Uterus (tissue), 4 donors: ENCODE measurements at places on chromosomes 2 and 18. TPM values are rescaled to one million over a fixed set of nuclear protein-coding genes. Genes with fewer than 3 reads are reported as not detected.

DNA sequence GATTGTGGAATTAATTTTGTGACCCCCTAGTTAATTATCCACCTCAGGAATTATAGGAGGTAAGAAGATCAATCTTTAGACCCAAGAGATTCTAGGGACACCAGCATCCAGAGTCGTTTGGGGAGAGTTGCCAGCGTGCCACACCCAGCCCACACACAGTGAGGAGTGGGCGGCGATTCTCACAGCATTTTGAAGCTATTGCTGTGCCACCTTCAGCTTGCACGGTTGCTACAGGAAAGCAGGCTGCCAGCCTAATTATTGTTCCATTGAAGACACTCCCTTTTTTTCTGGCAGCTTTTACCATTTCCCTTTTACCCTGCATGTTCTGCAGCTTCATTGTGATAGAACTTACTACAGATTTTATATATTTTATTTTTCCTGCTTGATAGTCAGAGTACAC, 13.1 kb upstream of the MYL12A start:
- DNase-seq: no peak

DNA sequence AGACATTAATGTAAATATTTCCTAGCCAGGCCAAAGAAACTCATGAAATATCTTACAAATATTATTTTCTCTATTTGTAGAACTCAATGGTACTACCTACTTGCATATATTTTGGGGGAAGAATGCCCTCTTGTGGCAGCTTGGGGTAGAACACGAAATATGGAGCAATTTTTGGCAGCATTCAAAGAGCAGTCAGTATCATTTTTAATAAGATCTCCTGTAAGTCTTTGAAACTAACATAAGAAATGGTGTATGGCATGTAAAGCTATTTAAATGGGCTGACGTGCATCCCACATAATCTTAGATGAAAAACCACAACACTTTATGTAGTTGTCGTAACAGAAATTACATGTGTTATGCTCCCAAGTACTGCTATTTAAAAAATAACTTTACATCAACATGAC, 62.3 kb upstream of the CCDC195 start:
- DNase-seq: peak; percentile 28

DNA sequence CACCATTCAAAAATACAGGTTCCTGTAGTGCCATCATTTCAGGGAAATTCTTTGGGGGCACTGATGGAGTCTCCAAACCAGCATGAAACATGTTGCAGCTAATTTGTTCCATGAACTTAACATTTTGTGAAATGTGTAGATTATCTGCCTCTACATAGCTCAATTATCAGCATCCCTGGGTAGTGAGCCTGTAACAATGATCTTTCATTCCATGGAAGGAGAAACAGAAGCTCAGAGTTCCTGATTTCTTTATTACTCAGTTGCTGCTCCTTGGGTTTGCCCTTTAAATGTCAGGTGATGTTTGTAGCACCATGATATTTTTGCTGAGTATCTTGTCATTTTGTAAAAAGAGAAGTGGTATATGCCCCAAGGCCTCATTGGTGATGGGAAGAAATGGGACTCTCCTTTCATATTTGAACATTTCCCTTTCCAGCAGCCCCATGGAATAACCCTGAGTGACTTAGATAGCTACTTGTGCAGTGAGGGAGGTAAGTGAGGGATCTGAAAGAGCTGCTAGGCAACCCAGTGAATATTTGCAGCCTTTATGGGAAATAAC, 146.9 kb downstream of the CERS6 start:
- DNase-seq: no peak

DNA sequence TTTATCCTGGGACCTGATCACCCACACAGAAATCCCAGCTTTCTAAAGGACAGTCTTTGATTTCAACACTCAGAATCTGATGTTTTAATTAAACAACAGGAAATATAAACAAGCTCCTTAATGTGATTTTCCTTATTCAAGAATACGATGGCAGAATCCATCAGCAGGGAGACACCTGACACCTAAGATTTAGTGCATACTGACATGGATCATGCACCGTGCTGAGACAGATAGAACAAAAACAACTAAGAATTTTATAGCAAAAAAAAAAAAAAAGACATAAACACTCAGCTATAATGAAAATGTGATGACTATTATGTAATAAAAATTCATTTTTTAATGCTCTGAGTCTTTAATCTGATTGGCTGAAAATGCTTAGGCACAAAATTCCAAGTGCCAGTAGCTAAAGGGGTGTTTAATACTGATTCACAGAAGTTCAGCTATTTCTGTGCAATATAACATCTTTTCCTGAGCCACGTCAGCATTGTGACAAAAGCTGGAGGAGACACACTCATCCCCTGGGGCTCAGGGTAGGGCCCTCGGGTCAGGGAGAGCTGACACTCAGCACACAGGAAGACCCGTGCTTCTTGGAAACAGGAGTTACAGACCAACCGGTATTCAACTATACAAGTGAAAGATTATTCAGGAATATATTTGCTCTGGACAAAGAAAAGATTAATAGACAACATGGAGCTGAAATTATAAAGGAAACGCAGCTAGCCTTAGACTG, 247.4 kb downstream of the FBXO15 start:
- DNase-seq: no peak

DNA sequence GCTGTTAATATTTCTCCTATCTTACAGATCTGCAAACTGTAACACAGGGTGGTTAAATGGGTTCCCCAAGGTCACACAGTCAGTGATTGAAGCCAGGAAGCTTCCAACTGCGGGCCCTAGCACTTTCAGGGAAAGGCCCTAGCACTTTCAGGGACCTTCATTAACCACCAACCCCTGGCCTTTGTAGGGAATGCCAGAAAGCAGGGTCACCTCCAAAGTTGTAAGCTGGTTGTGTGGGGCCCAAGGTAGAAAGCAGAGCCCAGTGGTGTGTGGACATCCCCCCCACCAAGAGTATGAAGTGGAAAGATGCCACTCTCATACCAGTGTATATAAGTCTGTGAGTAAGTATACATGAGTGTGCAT, 4.4 kb downstream of the DLX2 start:
- no peak for DNase-seq

GRCh38 chr2:147026664-147027295, 818.0 kb upstream of the ACVR2A start:
- no peak for DNase-seq

The ADI1 gene
- total RNA-seq: 33.8 TPM

The IL1RL1 gene
- 12.3 TPM for total RNA-seq

The SCTR gene
- total RNA-seq: not detected

The AP1S3 gene
- not detected for total RNA-seq
